Stimulated activated CD4-positive, alpha-beta T cell treated with anti-CD3 and anti-CD28 coated beads, TNF-alpha, amount 100 ng/mL, for 1 hour (primary cell): ENCODE measurements at places on chromosomes 16 and 17.

DNA sequence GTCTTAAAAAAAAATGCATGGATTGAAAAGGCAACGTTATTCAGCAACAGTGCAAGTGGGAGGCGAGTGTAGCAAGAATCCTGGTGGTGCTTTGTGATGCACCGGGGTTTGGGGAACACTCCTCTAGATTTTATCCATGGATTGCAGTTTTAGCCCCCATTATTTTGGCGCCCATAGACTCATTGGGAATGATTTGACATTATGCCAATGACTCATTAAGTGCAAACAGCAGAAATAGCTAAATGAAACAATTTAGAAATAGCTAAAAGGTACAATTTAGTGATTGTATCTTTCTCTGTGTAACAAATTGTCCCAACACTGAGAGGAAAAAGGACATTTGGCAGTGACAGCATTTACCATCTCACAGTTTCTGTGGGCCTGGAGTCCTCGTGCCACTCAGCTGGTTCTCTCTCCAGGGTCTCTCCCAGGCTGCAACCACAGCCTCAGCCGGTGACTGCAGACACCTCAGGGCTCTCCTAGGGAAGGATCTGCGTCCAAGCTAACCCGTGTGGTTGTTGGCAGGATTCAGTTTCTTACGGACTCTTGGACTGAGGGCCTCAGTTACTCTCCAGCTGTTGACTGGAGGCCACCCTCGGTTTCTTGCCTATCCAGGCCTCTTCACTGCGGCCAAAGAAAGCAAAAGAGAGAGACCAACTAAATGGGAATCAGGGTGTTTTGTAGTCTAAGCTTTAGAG lies 398.7 kb downstream of the SNX29 start:
- no peak for DNase-seq

GRCh38 chr17:10052106-10052813 lies 146.1 kb downstream of the GAS7 start:
- no peak for DNase-seq

GRCh38 chr16:56861092-56861610 lies 3.9 kb upstream of the SLC12A3 start:
- DNase-seq: no peak

GRCh38 chr16:56657555-56658326 lies at the start of gene MT1F:
Gene MT1F, plus strand, starts transcription at chr16:56657959. Its CDS starts 100 bp downstream, at chr16:56658059.
- peak; percentile 16 for DNase-seq

- no peak for DNase-seq
Measured at GRCh38 chr16:11302977-11303376, 21.8 kb upstream of the PRM1 start.

- no peak for DNase-seq
Measured at GRCh38 chr17:41680426-41681040, 8.2 kb upstream of the EIF1 start.

- no peak for DNase-seq
Measured at GRCh38 chr16:61900482-61900881, 135.8 kb downstream of the CDH8 start.

DNA sequence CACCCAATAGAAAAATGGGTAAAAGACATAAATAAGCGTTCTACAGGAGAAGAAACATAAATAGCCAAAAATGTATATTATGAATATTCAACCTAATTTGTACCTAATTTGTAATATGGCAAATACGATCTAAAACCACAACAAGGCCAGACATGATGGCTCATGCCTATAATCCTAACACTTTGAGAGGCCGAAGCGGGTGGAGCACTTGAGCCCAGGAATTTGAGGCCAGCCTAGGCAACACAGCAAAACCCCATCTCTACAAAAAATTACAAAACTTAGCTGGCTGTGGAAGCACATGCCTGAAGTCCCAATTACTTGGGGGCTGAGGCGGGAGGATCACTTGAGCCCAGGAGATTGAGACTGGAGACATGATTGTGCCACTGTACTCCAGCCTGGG lies 30.1 kb downstream of the CRLF3 start:
- DNase-seq: no peak

- no peak for DNase-seq
Measured at GRCh38 chr17:78105101-78105500, 23.5 kb downstream of the TMC6 start.

DNA sequence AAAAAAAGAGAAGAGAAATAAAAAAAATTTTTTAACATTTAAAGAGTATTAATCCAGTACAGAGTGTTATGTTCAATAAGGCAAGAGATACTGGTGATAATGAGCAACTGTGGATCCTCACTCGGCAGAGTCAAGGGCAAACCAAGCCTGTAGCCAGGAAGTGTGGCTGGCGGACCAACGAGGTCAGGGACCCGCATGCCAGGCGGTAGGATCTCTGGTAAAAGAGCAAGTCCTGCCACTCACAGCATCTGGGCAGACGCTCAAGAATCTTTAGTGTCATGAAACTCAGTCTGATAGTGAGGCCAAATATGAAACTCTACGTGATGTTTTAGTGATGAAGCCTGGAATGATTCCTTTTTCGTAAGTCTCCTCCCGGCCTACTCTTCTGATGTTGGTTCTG lies 8.3 kb upstream of the GEMIN4 start:
- DNase-seq: no peak

- DNase-seq: no peak
Measured at GRCh38 chr17:45914047-45914717, 19.8 kb downstream of the MAPT start.

DNA sequence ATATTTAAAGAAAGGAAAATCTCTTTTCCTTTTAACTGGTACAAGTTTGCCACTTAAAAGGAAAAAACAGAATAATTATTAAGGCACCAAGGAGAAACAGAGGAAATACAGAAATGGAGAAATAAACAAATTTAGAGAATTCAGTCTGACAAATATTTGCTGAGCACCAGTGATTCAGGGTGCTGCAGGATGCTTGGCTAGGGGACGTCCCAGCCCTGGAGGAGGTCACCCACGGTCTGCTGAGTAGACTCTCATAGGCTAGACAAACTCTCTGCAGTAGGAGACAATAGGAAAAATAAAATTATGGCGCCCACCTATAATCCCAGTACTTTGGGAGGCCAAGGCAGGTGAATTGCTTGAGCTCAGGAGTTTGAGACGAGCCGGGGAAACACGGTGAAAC lies 15.9 kb downstream of the C1QTNF1 start:
- DNase-seq: no peak

DNA sequence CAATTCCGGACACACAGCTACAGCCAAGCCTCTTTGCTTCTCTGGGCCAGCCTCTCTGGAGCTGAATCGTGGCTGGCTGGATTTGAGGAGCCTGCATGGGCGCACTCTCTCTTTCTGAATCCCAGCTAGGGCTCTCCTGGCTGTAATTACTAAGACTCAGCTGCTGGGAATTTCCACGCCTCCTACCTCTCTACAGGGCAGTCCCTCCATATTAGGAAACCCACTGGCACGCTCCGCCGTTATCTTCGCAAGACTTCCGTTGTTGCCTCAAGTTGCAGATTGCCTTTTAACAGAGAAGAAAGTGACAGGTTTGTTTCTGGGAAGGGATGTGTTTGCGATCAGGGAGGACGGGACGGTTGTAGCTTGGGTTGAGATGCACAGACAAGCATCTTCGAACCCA lies 188.4 kb upstream of the NLRP1 start:
- DNase-seq: no peak

- no peak for DNase-seq
Measured at GRCh38 chr17:57761887-57762286, 16.8 kb upstream of the CCDC182 start.

DNA sequence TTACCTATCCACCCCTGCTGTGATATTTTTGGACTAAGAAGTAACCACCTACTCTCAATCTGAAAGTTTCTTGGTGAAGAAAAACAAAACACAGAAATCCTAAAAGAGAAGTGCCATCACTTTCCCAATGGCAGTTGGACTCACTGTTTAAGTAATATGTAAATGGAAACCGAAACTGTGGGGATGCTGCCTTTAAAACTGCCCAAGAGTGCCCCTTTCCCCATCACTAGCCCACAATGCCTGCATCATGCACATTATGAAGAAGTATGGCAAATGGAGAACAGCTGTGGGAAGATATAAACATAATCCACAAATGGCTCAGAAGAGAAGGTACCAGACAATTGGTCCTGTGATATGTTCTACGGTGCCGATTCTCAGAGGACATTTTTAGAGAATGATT lies 33.5 kb upstream of the SLC6A2 start:
- DNase-seq: no peak

DNA sequence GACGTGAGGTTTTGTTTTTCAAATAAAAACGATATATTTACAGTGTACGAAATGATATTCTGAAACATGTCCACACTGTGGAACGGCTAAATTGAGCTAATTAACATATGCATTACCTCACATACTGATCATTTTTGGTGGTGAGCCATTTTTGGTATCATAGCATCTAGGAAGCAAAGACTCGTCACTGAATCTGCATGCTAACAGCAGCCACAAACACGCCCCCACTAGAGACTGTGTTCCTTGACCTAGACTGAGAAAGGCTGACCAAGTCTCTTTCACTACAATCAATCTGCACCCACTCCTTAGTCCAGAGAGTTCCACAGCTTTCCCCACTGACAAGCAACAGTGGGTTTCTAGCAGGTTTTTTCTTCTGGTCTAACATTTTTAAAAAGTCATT lies 29.5 kb downstream of the NPLOC4 start:
- DNase-seq: no peak

- no peak for DNase-seq
Measured at GRCh38 chr17:57142925-57143324, 57.9 kb downstream of the AKAP1 start.

GRCh38 chr16:66204756-66205155 lies 161.7 kb upstream of the CDH5 start:
- no peak for DNase-seq

GRCh38 chr16:89593841-89594240 lies 18.3 kb downstream of the CPNE7 start:
- DNase-seq: no peak

DNA sequence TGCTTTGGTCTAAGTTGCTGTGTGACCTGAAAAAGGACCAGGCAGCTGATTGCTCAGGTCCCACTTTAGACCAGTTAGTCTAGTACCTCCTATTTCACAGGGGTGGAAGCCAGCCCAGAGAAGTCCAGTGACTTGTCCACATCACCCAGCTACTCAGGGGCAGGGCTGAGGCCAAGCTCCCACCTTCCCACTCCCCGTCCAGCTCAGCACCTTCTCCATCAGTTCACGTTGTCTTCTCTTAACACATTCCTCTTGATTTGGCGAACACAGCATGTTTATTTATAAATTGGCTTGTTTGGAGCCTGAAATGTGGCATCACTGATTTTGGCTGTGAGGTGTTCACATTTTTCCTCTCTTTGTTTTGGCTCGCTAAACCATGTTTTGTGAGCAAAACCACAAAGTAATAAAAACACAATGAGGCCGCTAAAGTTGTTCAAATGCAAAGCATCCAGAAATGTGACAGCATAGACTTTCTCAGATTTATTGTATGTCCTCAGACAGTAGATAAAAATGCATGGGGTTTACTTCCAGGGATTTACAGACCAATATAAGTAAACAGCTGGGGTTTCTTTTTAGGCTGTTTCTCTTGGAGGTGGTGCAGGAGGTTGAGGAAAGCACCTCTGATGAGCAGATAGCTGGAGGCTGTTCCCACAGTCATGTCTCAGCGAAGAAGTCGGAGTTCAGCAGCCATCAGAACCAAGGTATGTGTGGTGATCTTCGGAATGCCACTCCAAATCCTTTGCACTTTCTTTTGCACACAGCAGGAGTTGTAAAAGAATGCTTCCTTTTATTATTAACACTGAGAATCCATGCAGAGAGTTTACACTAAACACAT lies 88.4 kb downstream of the PLXDC1 start:
- DNase-seq: no peak

GRCh38 chr17:69516225-69516624 lies 101.7 kb downstream of the MAP2K6 start:
- no peak for DNase-seq

DNA sequence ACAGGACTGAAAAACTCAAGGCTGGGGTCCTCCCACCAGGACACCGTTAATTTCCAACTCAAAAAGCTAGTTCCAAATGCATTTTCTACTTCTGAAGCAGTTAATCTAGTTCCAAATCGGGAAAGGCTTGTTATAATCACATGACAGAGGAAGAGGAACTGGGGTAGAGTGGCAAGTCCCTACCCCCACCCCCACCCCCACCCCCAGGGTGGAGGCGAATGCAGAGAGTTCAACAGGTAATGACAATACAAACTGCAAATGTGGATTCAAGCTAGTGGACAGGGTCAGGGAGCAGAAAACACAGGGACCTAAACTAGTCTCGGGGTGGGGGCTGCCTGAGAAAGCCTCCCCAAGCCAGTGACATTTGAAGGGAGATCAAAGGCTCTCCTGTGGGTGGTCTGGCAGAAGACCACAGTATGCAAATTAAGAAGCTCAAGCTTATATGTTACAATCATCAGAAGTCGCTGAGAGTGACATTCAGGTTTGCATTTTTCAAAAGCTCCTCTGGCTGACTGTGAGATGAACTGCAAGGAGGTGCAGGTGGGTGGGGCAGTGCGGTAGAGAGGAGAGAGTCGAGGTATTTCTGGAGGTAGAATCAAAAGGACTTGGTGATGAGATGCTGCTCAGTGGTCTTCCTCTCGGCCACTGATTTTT lies 56.4 kb upstream of the SLC25A19 start:
- no peak for DNase-seq

GRCh38 chr17:82964851-82965341 lies 114.5 kb upstream of the METRNL start:
- no peak for DNase-seq

DNA sequence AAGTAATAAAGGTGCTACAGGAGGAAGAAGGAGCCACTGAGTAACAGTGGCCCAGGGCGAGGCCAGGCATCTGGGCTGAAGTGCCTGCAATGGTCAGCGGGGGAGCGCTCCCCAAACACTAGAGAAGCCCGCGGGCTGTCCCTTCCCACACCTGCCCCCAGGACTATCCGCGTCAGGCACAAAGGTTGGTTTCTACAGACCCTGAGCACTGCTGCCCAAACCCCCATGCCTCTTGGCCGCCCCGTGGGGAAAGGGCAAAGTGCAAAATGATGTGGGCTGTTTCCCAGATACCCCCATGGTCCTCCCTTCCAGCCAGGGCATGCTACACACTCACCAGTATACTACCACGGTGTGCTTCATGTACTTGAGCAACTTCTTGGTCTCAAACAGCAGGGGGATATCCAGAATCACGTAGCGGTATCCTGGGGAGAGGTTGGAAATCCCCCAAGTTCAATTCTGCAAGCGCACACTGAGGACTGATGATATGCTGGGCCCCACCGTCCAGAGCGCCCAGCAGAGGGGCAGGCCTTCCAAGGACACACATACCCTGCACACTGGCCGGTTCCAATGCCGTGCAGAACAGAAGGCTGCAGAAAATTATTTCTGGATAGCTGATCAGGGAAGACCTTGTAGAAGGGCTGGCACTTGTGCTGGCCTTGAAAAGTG lies 21.5 kb downstream of the DCAKD start:
- no peak for DNase-seq

GRCh38 chr16:17313793-17314547 lies 156.8 kb downstream of the XYLT1 start:
- no peak for DNase-seq
